ENCODE measurements at places on chromosomes 13 and 19. TPM values are rescaled to one million over a fixed set of nuclear protein-coding genes. Genes with fewer than 3 reads are reported as not detected.

The SKA3 gene
- total RNA-seq, result 9.7 TPM

The KLK14 gene
- total RNA-seq, result not detected

The POLR1D gene
- total RNA-seq, result 57.2 TPM

The SPACA4 gene
- not detected for total RNA-seq

The MATK gene
- total RNA-seq, result not detected

The IZUMO2 gene
- not detected for total RNA-seq

The SULT2A1 gene
- not detected for total RNA-seq

Measured in uterine smooth muscle cell (primary cell).